ENCODE measurements at places on chromosomes 3 and 15. TPM values are rescaled to one million over a fixed set of nuclear protein-coding genes. Genes with fewer than 3 reads are reported as not detected.

The C15orf40 gene
- 9.4 TPM for total RNA-seq

The CDHR4 gene
- total RNA-seq: not detected

The ITIH1 gene
- total RNA-seq: not detected

The IL17RD gene
- 0.44 TPM for total RNA-seq

The TMEM40 gene
- 0.86 TPM for total RNA-seq

The GOLGA8G gene
- total RNA-seq: not detected
